ENCODE measurements at places on chromosomes 1 and 21.

DNA sequence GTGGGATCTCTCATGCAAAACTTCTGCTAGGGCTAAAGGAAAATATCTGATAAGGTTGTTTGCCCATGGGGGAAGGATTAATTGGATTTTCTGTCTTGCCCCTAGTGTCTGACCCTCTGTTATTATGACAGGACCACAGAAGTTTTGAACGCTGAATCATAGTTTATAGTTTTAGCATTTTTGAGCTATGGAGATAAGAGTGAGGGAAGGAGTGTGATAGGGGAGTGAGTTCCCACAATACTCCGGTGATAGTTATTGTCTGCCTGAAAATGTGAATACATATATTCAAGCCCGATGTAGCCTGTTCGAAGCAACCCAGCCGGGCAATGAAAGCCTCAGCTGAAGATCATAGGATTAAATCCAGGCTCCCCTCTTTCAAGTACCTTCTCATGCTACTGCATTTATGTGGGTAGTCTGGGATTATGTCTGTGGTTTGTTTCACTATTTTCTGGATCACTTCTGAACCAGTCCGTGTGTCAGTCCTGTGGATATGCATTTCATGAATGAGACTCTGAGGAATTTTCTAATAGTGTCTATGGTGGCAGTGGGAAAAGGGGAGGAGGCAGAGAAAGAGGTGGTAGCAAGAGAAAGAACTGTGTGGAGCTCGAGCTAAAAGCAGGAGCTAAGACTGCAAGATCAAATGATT lies 258.7 kb downstream of the DISC1 start:
- DNase-seq = no peak

GRCh38 chr1:233554037-233554436 lies 59.9 kb upstream of the KCNK1 start:
- DNase-seq = no peak

DNA sequence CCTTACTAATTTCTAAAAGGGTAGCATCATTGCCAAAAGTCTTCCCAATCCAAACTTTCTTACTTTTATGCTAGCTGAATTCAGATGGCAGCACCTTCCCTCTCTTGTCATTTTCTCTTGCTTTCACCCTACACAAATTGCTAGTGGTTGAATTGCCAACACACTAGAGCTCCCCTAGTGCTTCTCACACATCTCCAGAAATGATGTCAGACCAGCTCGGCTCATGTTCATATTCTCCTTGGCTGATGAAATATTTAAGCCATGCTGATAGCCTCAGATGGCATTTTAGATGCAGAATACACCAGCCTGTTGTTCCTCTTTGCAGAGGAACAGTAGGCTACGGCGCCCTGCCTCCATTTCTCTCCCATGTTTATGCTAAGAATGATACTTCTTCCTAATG lies 256.9 kb downstream of the PTBP2 start:
- no peak for DNase-seq

GRCh38 chr1:244092964-244093638 lies 42.0 kb downstream of the ZBTB18 start:
- no peak for DNase-seq

GRCh38 chr1:209780268-209780667 lies 4.1 kb downstream of the C1orf74 start:
- DNase-seq = no peak

- no peak for DNase-seq
Measured at GRCh38 chr1:12565094-12565965, 52.7 kb downstream of the DHRS3 start.

DNA sequence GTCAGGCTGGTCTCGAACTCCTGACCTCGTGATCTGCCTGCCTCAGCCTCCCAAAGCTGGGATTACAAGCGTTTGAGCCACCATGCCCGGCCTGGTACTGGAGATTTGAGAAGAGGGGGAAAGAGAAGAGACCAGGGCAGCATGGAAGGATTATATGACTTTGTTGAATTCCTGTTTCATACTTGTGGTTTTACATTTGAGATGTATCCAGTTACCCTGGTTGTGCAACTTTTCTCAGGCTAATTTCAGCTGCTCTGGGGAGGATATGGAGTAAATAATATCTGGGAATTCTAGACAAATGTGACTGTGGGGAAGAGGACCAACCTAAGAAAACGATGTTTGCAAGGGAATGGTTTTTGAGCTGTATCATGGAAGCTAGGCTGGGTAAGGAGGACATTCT lies 89.5 kb upstream of the GREM2 start:
- DNase-seq = no peak

GRCh38 chr1:154386643-154387352 lies 18.3 kb upstream of the IL6R start:
- no peak for DNase-seq

GRCh38 chr1:235888119-235888643 lies 21.5 kb upstream of the LYST start:
- DNase-seq = no peak

DNA sequence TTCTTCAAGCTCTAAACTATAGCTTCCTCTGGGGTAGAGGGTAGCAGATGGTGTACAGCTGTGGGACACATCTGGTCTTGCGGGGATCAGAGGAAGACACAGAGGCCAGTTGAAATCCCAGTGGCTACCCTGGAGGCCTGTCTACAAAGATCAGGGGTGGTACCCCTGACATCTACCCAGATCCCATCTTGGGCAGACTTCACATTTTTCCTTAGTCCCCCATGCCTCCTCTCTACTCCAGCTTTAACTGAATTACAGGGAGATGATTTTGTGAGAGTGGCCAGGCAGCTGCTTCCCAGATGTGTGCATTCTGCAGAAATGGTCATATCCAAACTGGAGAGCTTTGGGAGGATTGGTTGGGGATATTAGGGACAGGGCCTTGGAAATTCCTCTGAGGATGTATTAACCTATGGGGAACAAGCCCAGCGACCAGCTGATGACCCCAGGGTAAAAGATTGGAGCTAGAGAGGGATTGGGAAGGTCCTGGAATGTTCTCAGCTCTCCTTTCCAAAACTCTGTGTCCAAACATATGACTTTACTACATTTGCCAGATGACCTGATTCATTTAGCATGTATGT lies 9.6 kb upstream of the CD34 start:
- DNase-seq = no peak

GRCh38 chr1:149987297-149987595 lies 23.3 kb downstream of the OTUD7B start:
- DNase-seq = no peak

DNA sequence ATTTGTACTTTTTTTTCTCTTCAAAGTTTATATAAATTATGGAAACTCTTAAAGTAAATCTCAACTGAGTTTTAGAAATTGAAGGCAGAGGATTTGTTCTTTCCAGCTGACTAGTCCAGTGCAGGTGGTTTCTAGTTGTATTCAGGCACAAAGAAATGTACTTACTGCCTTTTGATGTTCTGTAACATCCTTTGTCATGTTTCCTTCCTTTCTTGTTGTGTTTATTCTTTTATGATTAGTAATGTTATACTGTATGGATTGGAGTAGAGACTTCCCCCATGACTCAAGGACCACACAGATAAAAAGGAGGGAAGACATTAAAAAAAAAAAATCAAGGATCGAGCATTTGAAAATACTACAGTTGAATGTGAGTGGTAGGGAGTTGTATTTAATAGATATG lies 8.0 kb downstream of the HIPK1 start:
- DNase-seq = no peak

DNA sequence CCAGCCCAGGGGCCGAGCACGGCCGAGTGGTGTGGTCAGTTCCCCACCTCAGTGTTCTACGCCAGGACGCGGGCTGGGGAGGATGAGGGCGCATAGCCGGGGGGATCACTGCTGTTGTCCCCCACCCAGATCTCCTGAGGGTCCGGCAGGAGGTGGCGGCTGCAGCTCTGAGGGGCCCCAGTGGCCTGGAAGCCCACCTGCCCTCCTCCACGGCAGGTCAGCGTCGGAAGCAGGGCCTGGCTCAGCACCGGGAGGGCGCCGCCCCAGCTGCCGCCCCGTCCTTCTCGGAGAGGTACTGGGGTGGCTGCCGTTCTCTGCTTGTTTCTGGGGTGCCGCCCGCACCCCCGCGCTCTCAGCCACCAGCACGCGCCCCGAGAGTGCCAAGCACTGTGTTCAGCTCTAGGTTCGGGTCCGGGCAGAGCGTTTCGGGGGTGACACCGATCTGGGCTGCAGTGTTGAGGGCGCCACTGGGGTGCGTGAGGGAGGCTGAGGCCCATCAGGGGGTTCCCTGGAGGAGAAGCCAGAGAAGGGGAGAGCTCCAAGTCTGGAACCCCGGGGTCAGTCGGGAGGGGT lies 17.4 kb downstream of the SAMD11 start:
- no peak for DNase-seq

Data from iPS DF 19.7 (cell line).